Stimulated activated naive B cell treated with anti-CD40 and anti-IgM and Interleukin-4, amounts not matched to agents 10 μg/mL and 1 μg/mL and 100 μg/mL, for 72 hours (primary cell): ENCODE measurements at places on chromosomes 12 and 14.
A peak's percentile ranks its signal among the peaks of the same experiment; 100 is the strongest.

- no peak for DNase-seq
These were observed 38.1 kb downstream of the PZP start for GRCh38 chr12:9169979-9170634.

DNA sequence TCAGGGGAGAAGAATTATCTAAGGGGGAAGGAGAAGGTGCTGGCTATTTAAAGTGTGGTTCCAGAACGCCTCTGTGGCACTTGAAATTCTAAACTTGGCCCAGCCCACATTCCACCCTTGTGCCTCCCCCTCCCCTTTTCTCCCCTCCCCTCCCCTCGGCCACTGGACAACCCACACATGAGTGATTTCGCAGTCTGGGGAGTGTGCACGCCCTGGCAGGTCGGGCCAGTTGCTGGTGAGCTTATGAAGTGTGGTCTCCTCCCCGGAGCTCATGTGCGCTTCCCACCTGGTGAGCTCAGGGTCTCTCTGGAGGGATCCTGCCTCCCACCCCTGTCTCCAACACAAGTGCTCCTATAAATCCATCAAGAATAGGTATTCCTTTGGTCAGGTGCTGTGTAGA, at the start of gene SLC6A13:
TSS of gene SLC6A13 (minus strand) at position 20 of the 400 bp plus-strand sequence. CDS start 2,784 bp downstream, outside the sequence.
- DNase-seq = no peak

DNA sequence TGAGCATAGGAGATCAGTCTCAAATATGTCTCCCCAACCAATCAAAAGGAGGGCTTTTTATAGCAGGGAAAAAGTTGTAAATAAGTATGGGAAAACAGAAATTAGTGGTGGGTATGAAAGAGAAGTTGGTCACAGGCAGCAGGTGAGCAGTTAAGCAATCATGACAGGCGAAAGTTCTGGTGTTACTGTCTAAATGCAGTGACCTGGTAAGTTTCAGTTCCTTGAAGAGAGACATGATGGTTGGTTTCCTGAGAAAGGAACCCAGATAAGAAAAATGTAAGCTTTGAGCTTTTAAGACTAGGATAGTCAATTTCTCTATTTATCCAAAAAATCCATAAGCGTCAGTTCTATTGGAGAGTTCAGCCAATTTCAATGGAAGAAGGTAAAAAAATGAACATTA, 466.2 kb upstream of the FLRT2 start:
- no peak for DNase-seq

- no peak for DNase-seq
These were observed 12.5 kb upstream of the KSR2 start for GRCh38 chr12:117981267-117981666.

DNA sequence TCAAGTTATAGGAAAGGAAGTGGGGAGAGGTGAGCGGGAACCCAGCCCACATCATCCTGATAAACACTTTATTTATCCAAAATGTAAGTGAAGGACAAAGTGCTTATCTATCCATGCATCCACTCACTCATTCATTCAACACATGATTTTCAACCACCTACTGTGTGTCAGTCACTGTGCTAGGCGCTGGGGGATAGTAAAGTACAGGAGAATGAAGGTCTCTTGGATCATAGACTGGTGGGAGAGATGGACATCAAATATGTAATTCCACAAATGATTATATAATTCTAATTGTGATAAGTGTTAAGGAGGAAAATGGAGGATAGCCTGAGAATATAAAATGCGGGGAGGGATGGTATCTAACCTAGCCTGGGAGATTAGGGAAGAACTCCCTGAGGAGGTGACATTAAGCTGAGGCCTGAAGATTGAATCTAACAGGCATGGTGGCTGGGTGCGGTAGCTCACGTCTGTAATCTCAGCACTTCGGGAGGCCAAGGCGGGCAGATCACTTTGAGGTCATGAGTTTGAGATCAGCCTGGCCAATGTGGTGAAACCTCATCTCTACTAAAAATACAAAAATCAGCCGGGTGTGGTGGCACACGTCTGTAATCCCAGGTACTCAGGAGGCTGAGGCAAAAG, 41.3 kb upstream of the CHST11 start:
- DNase-seq = no peak

DNA sequence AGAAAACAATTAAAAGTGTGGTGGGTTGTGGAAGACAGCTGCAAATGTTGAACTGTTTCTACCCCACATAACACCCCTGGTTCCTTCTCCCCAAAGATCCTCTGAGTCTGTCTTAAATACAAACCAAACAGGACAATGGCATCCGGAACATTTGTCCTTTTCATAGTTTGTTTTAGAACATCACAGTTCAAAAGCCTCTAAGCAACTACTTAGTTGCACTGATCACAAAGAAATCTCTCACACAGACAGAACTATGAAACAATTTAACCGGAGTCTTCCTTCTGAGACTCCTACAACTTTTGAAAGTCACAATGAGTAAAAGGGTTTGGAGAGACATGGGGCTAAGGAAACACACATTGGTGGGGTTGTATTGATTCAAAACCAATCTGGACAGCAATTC, 125.6 kb downstream of the SLC25A21 start:
- DNase-seq = no peak

DNA sequence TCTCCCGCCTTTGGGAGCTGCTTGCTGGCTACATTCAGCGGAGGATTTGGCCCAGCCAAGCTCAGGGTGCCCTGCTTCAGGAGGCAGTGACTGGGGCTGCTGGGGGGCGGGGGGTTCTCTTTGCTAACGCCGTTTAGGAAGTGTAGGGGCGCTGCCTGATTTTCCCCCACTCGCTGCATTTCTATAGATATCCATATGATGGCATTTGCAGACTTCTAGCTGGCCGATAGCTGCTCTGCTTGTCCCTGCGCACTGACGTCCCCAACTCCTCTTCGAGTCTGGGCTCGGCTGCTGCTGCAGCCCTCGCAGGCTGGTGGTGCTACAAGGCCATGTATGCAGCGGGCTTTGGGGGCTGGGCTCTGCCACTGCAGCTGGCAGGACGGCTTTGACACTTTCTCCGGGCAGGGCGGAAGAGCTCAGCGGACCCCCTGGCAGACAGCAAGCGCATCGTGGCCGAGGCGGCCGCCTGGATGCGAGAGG, 3.1 kb downstream of the LRFN5 start:
- no peak for DNase-seq

DNA sequence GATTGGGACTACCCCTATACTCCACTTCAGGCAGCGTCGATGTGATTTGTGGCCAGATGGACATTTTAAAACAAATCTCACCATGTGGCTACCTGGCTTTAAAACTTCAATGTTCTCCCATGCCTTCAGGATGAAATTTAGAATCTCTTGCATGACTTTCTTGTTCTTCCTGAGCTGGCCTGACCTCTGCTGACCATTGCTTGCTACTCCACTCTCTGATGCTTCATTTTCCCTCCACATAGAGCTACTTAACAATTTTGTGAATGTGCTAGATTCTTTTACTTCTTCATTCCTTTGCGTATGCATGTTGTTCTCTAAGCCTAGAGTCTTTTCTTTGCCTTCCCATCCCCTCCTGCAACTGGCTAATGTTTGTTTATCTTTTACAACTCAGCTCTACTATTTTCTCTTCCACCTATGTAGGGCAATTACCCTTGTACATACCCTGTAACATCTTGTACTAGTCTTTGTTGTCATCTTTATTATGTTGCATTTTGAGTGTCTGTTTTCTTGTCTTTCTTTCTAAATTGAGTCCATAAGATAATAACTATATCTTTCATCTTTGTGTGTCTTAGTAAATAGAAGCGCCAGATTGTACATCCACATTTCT, 41.2 kb downstream of the YLPM1 start:
- no peak for DNase-seq

- DNase-seq = no peak
These were observed 11.4 kb downstream of the ANKRD9 start for GRCh38 chr14:102497998-102498677.

DNA sequence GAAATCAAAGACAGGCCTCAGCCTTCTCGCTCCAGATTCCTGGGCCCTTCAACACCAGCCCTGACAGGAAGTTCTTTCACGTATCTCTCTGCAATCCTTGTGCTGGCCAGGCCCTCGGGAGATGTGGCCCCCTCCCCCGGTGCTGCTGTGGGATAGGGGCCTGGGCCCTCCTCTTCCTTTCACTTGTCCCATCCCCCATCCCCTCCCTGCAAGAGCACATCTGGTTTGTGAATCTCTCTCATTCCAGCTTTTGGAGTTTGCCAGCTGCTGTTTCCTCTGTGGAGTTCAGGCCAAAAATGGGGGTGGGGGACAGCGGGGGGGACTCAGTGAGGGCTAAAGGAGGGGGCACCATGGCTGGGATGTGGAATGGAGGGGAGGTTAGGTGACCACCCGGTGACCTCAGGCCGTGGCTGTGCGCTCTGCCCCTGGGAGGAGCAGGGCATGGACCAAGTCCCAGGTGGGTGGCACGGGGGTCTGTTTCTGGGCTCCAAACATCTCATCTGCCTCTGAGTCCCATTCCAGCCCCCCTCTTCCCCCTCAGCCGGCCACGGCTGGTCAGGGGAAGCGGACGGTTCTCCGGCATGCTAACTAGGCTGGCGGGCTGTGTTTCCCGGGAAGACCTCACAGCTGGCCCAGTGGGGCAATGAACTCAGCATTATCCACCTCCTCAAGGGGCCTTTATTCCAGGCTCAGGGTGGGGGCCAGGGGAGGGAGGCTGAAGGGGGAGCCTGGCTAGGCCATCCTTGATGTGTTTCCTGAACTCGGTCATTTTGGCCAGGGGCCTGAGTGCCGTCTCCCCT, 7.4 kb downstream of the LRP1 start:
- no peak for DNase-seq

GRCh38 chr12:94247246-94247645, 98.9 kb downstream of the PLXNC1 start:
- DNase-seq = no peak

DNA sequence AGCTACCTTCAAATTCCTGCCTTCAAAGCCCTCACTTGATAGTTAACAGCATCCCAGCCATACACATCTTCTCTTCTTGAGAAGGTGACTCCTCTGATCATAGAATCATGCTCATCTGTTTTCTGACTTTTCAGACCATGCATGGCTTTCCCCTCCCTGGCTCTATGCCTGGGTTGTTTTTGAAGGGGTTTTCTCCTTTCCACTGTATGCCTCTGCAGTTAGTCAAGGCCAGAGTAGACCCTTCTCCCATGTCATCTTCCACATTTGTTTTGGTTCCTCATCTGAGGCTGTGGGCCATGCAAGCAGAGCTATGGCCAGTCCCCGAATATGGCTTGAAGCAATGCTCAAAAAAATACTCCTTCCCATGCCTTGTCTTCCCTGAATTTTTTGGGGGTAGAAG, 14.3 kb upstream of the MCRS1 start:
- DNase-seq = peak; percentile 31

DNA sequence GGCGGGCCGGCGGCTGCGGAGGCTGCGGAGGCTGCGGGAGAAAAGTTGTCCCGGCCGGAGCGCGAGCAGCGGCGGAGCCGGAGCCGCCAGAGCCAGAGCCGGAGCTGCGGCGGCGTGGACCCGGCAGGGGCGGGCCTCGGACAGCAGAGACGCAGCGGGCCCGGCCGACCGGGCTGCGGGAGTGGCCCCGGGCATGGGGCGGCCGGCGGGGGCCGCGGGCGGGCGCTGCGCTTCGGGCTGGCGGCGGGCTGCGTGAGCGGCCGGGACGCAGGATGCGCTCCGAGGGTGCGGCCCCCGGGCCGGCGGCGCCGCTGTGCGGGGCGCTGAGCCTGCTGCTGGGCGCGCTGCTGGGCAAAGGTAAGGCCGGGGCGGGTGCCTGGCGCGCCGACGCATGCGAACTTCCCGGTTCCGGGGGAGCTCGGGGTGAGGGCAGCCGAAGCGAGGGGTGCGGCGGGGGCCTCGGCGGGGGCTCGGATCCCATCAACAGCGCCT, at the start of gene TMEM132C:
TSS of gene TMEM132C (plus strand) at position 40 of the 492 bp plus-strand sequence. CDS start at position 273, 233 bp downstream.
- no peak for DNase-seq

DNA sequence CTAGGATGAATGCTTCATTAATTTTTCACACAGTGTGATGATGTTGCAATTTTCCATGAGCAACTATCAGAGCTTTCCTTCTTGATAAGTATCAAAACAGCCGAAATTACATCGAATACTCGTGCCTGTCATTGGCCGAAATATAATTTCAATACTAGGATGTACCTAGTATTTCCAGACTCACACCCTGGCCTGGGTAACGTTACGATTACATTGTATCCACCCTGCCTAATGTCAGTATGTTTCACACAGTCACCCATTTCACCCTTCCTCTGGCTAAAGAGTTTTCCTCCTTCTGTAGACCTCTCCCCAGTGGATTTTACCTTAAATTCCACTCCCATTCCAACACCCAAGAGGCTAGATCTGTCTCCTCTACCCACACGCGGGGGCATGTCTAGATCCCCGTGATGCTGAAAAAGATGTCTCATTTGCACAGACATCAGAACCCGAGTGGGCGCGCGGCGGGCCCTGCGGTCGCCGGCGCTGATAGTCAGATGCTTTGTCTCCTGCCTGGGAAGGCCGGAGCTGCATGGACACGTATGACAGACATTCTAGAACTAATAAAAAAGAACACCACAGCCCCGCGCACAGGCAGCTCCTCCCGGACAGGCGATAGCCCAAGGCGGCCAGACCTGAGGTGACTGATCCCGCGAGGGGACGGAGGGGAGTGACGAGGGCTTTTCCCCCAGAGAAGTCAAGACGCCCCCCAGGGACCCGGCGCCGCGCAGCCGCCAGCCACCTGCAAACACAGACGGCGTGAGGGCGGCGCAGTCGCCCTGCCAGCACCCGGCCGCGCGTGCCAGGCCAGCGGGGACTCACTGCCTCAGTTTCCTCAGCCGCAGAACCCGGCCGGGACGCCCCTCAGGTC, 723 bp downstream of the KIF21A start:
- peak; percentile 47 for DNase-seq

DNA sequence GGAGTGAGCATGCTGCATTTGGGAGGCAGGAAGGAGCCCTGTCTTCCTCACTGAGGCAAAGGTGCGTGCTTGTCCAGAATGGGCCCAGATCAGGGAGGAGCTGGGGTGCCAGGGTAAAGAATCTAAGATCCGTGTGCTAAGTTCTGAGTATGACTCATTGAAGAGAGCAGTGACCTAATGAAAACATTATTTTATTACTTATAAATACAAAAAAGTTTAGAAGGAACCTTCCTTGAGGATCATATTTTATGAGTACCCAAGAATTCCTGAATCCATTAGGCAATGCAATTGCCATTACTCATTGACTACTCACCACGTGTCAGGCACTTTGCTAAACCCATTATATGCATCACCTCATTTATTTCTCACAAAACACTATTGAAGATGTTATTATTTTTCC, 264.7 kb downstream of the EGLN3 start:
- DNase-seq = no peak
